ENCODE measurements at places on chromosomes 5 and 9. TPM values are rescaled to one million over a fixed set of nuclear protein-coding genes. Genes with fewer than 3 reads are reported as not detected.
A peak's percentile ranks its signal among the peaks of the same experiment; 100 is the strongest.

DNA sequence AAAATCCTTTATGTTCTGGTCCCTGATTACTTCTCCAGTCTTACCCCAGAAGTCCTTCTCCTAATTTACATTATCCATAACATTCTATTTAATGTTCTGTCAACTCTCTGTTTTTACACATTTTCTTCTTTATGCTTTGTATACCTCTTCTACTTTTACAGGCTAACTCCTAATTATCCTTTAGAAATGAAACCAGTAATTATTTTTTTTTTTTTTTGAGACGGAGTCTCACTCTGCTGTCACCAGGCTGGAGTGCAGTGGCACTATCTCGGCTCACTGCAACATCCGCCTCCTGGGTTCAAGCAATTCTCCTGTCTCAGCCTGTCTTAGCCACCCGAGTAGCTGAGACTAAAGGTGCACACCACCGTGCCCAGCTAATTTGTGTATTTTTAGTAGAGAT is 9.0 kb downstream of the CENPK start:
- DNase-seq, result no peak

GRCh38 chr9:97545486-97545885 is 44.0 kb downstream of the TMOD1 start:
- DNase-seq, result no peak

GRCh38 chr5:138385660-138386059 is 33.2 kb downstream of the KDM3B start:
- no peak for DNase-seq

- DNase-seq, result no peak
These were observed 159.9 kb upstream of the WWC1 start for GRCh38 chr5:168131519-168131918.

DNA sequence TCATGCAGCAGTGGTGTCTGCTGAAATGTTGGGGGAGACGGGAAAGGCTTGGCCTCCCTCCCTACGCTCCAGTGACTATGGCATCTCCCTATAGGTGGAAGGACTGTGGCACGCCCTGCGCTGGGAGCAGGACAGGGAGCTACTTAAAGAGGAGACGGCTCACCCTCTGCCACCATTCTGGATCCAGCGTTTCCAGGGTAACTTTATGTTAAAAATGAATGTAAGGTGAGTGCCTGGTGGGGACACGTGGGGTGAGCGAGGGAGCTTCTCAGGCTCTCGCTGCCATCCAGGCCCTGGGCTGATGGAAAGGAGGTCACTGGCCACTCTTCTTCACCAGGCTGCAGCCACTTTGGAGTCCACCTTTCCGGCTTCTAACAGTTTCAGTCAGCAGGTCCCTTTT is 15.7 kb downstream of the PAEP start:
- no peak for DNase-seq

DNA sequence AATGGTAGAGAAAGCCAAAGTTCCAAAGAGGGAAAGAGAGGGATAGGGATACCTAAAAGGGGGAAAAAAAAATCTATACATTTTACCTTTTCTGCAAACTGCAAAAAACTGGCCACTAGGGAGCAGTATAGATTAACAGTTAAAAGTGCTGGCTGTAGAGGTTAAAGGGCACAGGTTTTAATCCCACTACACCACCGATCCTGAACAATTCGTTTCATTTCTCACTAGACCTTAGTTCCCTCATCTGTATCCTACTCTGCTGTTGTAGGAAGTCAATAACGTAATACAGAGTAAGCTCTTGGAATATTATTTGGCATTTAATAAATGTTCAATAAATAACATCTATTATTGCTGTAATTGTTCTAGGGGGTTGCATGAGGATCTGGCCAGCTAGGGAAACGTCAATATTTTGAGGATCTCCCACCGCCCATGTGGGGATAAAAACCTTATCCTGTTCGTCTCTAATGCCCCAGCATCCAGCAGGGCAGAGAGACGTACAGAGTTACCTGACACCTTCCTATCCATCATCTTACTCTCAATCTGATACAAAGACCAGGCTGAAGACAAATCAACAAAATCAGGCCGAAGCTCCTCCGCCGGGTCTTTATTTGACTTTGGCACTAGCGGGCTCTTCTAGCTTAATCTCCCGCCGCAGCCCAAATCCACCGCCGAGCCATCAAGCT is 757 bp downstream of the CDC26 start:
- no peak for DNase-seq

- no peak for DNase-seq
These were observed 224.4 kb downstream of the NXNL2 start for GRCh38 chr9:88759364-88759763.

DNA sequence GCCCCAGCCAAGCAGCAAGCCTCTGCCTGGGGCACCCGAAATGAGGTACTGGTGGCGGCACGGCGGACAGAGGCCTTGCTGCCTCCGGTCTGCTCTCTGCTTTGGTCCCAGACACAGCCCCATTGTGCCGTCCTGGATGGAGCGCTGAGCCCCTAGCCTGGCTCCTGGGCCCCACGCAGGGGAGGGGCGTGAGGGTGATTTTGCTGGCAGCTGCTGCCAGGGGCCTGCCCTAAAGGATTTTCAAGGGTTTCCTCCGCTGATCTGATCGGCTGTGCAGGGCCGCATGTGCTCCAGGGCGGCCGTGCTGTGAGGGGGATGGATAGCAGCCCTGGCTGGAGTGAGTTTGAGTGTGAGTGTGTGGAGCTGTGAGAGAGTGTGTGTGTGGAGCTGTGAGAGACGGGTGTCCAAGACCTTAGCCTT is 1.3 kb downstream of the GPSM1 start:
- DNase-seq, result no peak

SLC36A3 gene
- not detected for total RNA-seq

DNA sequence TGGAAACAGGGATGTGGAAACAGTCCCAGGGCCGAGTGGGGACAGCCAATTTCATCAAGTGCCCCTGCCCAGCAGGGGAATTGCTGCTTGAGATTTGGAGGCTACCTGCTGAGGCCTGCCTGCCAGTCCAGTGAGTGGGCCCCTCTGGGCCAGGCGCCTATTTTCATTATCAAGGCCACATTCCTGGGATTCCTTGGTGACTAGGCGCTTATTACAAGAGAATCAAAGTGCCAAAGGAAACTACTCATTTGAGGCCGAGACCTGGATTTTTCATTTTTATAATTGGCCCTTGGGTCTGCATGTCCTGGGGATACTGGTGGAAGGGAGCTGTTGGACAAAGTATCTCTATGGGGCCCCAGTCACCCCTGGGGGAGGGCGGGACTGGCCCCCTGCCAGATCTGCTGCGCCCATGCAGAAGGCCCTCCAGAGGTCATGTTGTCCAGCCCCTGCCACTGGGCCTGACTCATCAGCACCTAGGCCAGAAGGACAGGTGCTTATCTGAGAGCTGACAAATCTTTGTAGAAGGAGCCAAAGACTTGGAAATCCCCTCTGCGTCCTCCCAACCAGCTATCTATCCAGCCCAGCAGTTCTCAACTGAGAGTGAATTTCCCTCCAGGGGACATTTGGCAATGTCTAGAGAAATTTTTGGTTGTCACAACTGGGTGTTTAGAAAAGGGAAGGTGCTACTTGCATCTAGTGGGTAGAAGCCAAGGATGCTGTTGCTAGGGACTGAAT is 45.6 kb downstream of the FOXI1 start:
- peak; percentile 45 for DNase-seq

DNA sequence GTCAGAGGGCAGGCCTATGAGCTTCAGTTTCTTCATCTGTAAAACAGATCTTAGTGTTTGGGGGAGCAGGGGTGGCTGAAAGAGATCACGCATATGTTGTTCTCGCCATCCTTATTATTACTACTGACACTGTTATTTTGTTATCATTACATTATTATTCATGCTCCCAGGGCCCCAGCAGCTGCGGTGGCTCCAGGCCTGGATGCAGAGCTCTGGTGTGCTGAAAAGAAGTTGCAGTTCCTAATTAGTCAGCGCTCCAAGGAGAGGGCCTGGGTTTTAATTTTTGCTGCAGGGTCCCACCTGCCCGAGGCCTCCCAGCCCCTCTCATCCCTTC is 19.5 kb downstream of the CXXC5 start:
- no peak for DNase-seq

- no peak for DNase-seq
These were observed 5.2 kb upstream of the CRB2 start for GRCh38 chr9:123350590-123351310.

PPP1R26 gene
- total RNA-seq, result 37.4 TPM

CERCAM gene
- total RNA-seq, result 15.2 TPM

SHISAL2B gene
- total RNA-seq, result 11.1 TPM

MLANA gene
- total RNA-seq, result not detected

GRCh38 chr9:121542025-121542424 is 42.4 kb upstream of the GGTA1 start:
- no peak for DNase-seq

XPA gene
- total RNA-seq, result 2.7 TPM

DNA sequence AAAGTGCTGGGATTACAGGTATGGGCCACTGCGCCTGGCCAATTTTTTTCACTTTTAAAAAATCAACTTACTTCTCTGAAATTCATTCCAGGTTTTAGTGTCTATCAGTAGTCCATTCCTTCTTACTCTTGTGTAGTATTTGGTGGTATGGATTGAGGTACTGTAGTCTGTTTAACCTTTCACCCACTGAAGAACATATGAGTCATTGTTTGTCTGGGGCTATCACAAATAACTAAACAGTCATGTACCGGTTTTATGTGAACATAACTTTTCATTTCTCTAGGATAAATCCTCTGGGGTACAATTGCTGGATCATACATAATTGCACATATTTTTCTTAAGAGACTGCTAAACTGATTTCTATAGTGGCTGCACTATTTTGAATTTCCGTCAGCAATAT is 1188.0 kb upstream of the CDH9 start:
- no peak for DNase-seq

DNA sequence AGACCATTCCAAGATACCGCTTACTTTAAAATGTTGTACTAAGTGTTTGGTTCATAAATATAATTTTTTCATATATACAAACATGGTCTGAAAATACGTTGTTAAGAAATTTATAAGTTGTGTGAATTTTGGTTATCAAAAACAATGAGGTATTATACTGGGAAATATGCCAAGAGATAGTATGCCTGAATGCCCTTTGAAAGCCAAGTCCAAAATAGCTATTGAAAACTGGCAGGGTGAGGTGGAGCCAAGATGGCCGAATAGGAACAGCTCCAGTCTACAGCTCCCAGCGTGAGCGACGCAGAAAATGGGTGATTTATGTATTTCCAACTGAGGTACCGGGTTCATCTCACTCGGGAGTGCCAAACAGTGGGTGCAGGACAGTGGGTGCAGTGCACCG is 533.5 kb downstream of the ZNF608 start:
- DNase-seq, result no peak

DNA sequence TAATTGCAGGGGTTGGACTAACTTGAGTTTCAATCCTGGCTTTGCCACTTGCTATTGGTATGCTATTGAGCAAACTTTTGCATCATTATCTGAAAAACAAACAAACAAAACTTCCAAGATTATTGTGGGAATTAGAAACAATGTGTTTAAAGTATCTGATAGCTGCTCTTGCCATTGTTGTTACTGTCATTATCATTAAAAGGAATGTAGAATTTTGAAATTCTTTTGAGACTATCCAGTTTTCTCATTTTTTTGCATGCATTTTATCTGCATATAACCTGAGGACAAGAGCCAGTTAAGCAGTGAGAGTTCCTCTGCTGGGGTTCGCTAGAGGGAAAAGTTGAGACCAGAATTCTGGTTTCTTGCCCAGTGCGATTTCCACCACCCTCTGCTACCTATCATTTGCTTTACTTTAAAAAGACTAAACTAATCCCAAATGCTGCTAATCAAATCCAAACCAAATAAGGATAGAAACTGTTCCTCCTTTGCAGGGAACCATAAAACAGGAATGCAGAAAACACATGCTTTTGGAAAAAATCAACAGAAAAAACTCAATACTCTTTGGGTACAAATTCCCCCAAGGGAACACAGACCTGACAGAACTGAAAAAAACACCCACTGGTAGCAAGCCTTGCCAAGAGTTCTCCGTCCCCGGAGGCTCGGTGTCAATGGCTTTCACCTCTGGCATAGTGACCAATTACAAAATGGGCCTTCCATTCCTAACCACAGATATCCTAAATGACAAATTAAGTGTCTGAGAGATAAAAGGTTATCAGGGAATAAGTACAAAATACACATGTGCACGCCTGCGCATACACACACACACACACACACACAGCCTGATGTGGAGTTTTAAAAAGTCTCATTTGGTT is 373.7 kb downstream of the ARL15 start:
- DNase-seq, result no peak

DDX4 gene
- 0.32 TPM for total RNA-seq

ACTBL2 gene
- total RNA-seq, result not detected

DNA sequence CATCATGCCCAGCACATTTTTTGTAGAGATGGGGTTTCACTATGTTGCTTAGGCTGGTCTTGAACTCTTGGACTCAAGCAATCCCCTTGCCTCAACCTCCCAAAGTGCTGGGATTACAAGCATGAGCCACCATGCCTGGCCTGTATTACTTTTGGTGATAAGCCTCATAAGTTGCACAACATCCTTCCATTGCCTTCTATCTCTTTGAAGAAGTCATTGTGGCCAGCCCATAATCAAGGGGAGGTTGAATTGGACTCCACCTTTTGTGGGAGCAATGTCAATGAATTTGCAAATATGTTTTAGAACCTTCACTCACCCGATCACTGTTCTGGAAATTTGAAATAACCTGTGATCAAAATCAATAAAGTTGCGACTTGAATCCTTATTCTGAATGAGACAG is 104.3 kb upstream of the CLINT1 start:
- DNase-seq, result no peak

GRCh38 chr9:74824654-74825053 is 63.1 kb downstream of the TRPM6 start:
- no peak for DNase-seq

DNA sequence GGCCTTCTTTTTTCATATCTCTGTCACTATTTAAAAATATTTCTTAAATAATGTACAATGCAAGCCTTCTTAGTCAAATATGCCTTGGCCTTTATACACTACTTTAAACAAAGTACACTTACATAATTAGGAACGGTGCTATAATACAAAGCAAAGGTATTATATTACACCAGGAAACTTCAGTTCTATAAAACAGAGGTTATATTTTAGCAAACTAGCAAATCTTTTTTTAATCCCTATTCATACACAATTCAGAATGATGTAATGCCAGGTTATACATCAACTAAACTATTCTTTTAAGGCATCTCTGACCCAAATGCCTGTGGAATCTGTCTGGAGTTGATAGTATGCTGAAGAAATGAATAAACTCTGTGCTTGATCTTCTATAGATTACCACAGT is 10.7 kb upstream of the LURAP1L start:
- DNase-seq, result no peak

DNA sequence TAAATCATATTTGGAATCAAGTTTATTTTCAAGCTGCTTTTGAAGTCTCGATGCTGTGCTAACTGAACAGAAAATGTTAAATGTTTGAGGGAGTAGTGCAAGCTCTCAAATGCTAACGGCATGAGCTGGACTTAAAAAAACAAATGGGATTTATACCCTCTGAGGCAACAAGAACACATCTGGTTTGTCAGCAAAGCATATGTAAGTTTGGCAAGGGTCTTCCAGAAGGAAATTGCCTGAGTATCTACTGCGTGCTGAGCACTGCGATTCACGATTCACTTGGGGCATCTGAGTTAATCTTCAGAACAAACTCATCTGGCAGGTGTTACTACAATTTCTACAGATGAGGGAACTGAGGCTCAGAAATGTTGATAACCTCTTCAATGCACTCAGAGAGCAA is 98.4 kb upstream of the C9orf72 start:
- DNase-seq, result no peak

SEMA6A gene
- 406 TPM for total RNA-seq

GRCh38 chr9:9229269-9229668 is 1383.5 kb downstream of the PTPRD start:
- DNase-seq, result no peak

BTNL3 gene
- not detected for total RNA-seq

Data from WTC11 (cell line).